Suppressor macrophage treated with lipopolysaccharide for 4 hours (primary cell): ENCODE measurements at places on chromosomes 2 and 18.

- DNase-seq = no peak
These were observed 611 bp upstream of the ITSN2 start for GRCh38 chr2:24360963-24361330.

GRCh38 chr2:120546048-120546864, 189.4 kb upstream of the GLI2 start:
- DNase-seq = peak; percentile 73

GRCh38 chr2:15169326-15170069, 391.6 kb downstream of the NBAS start:
- no peak for DNase-seq

DNA sequence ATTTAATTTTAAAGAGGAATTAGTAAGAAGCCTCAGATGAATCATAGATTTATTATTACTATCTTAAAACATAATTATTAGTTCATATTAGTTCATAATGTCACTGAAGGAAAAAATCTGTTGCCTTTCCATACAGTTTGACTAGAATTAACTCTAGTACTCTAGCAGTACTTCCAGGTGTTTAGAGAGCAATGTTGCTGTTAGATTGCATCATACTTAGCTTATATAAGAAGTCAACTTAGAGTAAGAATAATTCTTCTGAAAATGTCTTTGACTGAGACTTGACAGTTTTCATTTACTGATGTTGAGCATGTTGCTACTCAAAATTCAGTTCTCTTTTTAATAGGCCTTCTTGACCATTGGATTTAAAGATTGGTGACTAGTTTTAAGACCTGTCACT, 4.7 kb downstream of the RAB3GAP1 start:
- DNase-seq = no peak

GRCh38 chr2:74146929-74147726, 584 bp downstream of the BOLA3 start:
- DNase-seq = peak; percentile 67
